A549 treated with dexamethasone at 1 μM for 4 hours (cell line): ENCODE measurements at places on chromosomes 4 and X. TPM values are rescaled to one million over a fixed set of nuclear protein-coding genes. Genes with fewer than 3 reads are reported as not detected.

Gene RTL3
- 0.09 to 0.16 TPM (median 0.11 TPM) in 5 replicates for total RNA-seq

Gene FGB
- 17.5 to 27.3 TPM (median 22.1 TPM) in 5 replicates for total RNA-seq

Gene NUP62CL
- total RNA-seq = 13.5 to 18.5 TPM (median 16.8 TPM) in 5 replicates

Gene F11
- not detected in 5 replicates for total RNA-seq

Gene POF1B
- 2.0 to 3.0 TPM (median 2.4 TPM) in 5 replicates for total RNA-seq

Gene EPGN
- 0.35 TPM in 1 of 5 replicates, not detected in the others for total RNA-seq

Gene PDE6B
- not detected in 5 replicates for total RNA-seq

Gene LRAT
- total RNA-seq = 0.07 to 0.11 TPM (median 0.08 TPM) in 3 of 5 replicates, not detected in the others

Gene GC
- total RNA-seq = not detected in 5 replicates

Gene ADH4
- total RNA-seq = not detected in 5 replicates

Gene PRMT9
- total RNA-seq = 2.4 to 3.3 TPM (median 2.7 TPM) in 5 replicates

Gene ITGB1BP2
- total RNA-seq = 0.48 to 1.1 TPM (median 0.94 TPM) in 5 replicates

Gene ZGRF1
- total RNA-seq = 2.7 to 4.2 TPM (median 3.6 TPM) in 5 replicates

Gene PRDM5
- 2.9 to 5.1 TPM (median 4.4 TPM) in 5 replicates for total RNA-seq

Gene S100P
- total RNA-seq = 89.2 to 107 TPM (median 90.8 TPM) in 5 replicates

Gene GAGE1
- total RNA-seq = 0.17 TPM in 1 of 5 replicates, not detected in the others

Gene CT47B1
- not detected in 5 replicates for total RNA-seq

Gene CLDN22
- total RNA-seq = not detected in 5 replicates

Gene RADX
- total RNA-seq = 0.05 to 0.17 TPM (median 0.12 TPM) in 4 of 5 replicates, not detected in the other

Gene NSG1
- 9.9 to 13.5 TPM (median 11.3 TPM) in 5 replicates for total RNA-seq

Gene ANK2
- total RNA-seq = 0.52 to 1.4 TPM (median 0.85 TPM) in 5 replicates

Gene MAGED4B
- 8.3 to 16.4 TPM (median 10.3 TPM) in 5 replicates for total RNA-seq

Gene TCEAL3
- 15.5 to 24.2 TPM (median 19.0 TPM) in 5 replicates for total RNA-seq

Gene ERCC6L
- 11.3 to 13.1 TPM (median 12.4 TPM) in 5 replicates for total RNA-seq

Gene FAT4
- 1.4 to 2.8 TPM (median 1.9 TPM) in 5 replicates for total RNA-seq

Gene GABRA4
- total RNA-seq = not detected in 5 replicates

Gene TFE3
- 38.9 to 52.1 TPM (median 50.3 TPM) in 5 replicates for total RNA-seq

Gene LAMP2
- total RNA-seq = 82.1 to 113 TPM (median 101 TPM) in 5 replicates

Gene NUDT6
- 6.1 to 8.1 TPM (median 6.6 TPM) in 5 replicates for total RNA-seq

Gene RTL9
- 0.06 to 0.15 TPM (median 0.12 TPM) in 5 replicates for total RNA-seq

Gene BMP2K
- total RNA-seq = 9.3 to 14.4 TPM (median 14.1 TPM) in 5 replicates
